ENCODE measurements at places on chromosomes 7 and 10.

GRCh38 chr10:4691776-4692175, 134.2 kb upstream of the AKR1E2 start:
- no peak for DNase-seq

DNA sequence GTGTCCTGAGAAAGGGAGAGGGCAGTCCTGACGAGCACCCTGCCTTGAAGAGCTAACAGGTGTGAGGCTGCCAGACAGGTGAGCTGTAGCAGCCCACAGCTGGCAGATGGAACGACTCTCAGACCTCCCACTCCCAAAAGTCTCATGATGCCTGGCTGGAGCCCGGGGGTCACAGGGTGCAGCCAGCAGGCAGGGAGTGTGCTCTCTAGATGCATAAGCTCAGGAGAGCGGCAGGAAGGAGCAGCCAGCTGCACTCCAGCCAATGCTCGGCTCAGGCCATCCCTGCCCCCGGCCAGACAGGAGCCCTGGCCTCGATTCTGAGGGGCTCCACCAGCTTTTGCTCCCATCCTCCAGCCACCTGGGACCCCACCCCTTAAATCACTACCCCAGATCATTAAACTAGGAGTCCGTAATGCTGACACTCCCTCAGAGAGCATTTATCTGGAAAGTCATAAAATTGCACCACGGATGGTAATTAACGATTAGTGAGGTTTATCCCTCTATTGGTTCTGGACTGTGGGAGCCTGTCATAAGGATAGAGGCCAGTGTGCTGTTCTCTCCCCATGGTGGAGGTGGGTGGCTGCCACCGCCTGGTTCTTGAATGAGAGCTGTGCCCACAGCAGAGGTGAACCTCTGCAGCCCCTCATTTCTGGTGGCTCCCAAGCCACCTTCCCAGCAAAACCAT, 63.5 kb upstream of the ZMIZ1 start:
- no peak for DNase-seq

- no peak for DNase-seq
Measured at GRCh38 chr7:143394777-143395176, 13.6 kb downstream of the ZYX start.

DNA sequence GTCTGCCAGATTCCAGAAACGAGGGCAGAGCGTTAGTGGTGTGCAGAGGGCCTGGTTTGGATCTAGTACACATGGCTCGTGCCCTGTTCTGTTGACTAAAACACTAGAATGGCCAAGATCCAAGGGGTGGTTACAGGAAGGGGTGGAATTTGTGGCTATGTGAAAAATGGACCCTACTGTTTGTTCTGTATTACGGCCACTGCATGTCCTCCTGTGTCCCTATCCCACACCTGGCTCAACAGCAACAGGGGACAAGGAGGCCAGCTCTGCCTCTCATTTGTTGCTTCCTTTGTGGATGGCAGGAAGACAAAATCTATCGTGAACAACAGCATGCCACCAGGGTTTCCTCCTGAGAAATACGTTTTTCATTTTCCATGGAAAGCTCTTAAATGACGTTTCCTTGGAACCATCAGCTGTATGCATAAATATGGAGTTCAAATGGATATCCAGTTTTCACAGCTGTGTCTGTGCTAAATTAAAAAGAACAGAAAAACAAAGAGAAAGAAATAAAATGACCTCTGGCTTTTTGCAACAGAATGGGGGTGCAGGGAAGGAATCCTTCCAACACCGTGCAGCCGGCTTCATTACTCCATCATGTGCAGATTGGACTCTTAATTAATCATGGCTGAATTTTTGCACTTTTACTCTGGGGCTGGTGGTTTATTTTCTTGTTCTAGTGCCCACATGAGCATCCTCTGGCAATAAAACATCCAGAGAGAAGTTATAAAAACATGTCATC, 318.9 kb downstream of the CXCL12 start:
- DNase-seq, result no peak

- DNase-seq, result no peak
Measured at GRCh38 chr7:103793614-103794013, 195.8 kb downstream of the RELN start.

DNA sequence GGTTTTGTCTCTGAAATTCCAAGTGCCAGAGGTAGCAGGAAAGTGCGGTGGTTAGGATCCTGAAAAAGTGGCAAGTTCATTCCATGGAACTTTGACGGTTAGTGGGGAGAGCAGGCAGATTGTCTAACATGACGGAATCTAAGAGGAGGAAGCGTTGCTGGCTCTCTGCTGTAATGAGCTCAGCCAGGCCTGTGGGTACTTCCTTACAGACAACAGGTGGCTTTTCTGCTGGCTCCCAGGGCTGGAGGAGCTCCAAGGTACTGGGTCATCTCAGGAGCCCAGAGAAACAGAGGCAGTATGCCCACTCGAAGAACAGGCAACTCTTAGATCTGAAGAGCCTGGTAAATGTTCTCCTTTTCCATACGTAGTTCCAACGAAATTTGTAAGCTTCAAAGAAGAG, 3.1 kb upstream of the AIFM2 start:
- no peak for DNase-seq

DNA sequence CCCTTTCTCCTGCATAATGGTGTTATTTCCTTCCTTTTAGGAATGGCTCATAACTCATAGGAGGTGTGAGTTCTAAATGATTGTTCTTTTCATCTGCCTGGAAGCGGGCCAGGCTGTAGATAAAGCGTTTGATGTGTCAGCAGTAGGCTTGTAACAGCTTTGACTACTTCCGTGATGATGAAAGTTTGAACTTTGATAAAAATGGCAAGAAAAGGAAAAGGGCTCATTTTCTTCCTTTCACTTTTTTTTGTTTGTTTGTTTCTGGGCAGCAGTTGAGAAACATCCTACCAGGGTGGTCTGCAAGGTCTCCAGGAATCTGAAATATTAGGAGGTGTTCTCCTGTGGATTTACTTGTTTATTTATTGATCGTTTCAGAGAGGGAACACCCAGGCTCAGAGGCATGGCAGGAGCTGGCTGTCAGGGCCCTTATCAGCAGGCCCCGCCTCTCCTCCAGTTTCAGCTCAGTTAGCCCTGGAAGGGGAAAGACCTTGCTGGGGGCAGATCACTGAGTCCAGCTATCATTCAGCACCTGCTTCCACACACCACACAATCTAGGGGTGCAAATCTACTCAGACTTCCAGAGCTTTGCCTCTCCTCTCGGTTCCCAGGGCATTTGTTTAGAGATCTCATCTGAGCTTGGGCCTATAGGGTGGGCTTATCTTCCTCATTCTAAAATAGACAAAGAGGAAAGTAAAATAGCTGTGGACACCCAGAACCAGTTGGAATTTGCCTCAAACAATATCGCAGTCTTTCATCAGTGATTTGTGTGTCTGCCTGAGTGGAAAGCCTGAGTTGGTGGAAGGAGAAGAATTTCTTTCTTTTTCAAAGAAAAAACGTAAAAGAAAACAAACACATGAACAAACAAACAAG, 130.9 kb downstream of the BMPER start:
- DNase-seq, result no peak

GRCh38 chr7:28179120-28180030, 1.2 kb downstream of the JAZF1 start:
- peak; percentile 5 for DNase-seq

GRCh38 chr7:5445981-5446594, 22.5 kb upstream of the TNRC18 start:
- DNase-seq, result no peak

- DNase-seq, result no peak
Measured at GRCh38 chr7:145735061-145735460, 381.5 kb upstream of the CNTNAP2 start.

GRCh38 chr7:115024276-115024675, 102.4 kb downstream of the MDFIC start:
- no peak for DNase-seq

DNA sequence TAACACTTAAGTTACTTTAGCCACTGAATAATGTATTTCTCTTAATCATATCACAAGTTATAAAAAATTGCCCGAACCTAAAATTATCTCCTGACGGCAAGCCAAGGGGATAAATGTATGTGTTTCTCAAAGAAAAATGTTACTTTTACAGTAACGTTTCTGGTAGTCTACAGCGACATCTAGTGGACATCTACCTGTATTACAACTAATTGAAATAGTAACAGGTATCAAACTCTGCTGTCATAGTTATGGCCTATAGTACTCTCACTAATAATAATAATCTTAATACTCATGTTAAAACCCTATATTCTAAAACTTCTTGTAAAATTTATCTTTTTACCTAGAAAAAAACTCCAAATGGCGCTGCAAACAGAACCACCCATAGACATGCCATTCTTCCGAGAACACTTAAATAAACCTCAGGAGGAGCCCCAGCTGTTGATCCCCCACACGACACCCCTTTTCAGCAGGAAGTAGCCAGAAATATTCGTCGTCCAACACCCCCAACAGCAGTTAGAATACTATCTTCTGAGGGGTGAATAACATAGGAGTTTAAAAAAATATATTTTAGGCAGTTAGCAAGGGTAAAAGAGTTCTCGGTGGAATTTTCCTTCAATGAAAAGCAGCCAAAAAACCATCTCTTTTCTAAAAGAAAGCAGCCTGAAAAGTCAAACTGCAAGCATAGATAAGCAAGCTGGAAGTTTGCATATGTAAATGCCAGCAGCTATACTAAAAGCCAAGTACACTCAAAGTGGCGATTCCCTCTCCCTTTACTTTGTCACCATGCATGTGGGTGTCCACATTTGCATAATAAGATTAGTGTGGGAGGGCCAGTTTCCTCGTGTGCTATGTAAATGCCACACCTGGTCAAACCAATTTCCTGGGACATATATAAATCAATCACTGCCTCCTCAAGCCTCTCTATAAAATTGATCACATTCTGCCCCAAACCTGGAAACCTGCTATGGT, 40.5 kb upstream of the ZNF107 start:
- no peak for DNase-seq

DNA sequence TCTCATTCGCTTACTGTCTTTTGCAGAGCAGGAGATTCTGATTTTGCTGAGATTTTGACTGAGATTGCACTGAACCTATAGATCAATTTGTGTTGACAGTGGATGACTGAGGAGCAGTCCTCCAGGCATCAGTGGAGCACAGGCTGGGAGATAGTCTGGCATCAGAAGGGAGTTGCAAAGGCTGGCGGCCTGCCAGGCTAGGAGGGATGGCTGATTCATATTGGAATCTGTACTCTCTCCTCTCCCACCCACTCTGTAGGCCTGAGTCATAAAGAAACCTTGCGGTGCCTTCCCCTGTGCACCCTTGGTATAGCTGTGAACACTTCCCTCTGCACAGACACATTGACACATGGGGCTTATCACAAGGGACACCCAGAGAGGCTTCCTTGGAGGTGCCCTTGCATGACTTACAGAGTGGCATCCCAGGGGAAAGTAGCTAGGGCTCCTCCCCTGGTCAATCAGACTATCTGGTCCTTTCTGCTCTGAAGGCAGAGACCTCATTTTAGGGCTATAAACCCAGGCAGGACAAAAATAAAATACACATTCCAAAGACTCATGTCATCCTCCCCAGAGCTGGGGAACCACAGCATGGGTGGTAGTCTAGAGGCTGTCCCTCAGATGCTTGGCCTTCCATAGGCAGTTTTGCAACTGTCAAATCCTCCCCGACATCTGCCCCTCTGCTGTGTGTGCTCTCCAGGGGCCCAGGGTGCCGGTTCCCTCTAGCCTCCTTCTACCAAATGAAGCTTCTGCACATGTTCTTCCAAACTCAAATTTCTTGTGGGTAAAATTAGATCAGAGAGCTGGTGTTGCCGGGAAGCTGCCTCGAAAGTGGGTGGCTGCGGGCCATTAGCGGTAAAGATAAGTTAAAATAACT, 37.4 kb upstream of the EEPD1 start:
- DNase-seq, result no peak

GRCh38 chr7:42952328-42952727, 20.2 kb downstream of the MRPL32 start:
- no peak for DNase-seq

GRCh38 chr7:79453558-79454360, at the start of gene MAGI2:
Gene MAGI2 (minus strand): TSS chr7:79453667. CDS start chr7:79453320, 347 bp downstream.
- peak; percentile 3 for DNase-seq

GRCh38 chr10:12547301-12547771, 198.0 kb downstream of the CAMK1D start:
- DNase-seq, result no peak

- no peak for DNase-seq
Measured at GRCh38 chr7:43462836-43463235, 120.1 kb upstream of the STK17A start.

- DNase-seq, result no peak
Measured at GRCh38 chr10:116143673-116144222, 129.3 kb downstream of the GFRA1 start.

- DNase-seq, result no peak
Measured at GRCh38 chr7:76069238-76069638, 21.3 kb downstream of the MDH2 start.

DNA sequence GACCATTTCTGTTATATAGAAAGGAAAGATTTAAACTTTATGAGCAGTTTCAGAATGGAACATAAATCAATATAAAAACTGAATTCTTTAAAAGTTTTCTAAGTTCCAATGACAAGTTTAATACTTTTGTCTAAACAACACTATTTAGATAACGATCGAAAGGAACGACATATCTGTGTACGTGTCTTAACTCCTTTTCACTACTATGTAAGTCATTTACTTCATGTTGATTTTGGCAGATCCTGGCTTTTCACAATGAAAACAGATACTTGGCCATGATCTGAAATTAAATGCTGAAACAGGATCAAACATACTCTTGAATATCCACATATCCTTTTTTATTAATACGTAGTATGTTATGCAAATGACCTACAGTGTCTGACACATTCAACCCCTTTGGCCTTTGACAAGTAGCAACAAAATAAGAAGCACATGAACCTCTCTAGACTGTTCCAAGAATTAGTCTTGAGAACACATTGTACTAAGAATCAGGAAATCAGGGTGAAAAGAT, 41.9 kb downstream of the RNLS start:
- no peak for DNase-seq

DNA sequence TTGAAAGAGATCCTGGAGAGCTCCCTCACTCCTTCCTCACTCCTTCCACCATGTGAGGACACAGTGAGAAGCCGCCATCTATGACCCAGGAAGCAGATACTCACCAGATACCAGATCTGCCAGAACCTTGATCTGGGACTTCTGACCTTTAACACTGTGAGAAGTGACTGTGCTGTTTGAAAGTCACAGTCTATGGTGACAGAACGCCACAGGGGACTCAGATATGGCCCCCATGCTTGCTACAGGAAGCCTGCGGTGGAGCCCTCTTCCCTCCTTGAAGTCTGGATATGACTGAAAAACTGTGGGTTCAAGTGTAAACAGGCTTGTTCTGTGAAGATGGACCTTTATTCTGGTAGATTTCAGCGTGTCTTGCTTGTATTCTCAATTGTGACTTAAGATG, 297.8 kb downstream of the KLF6 start:
- no peak for DNase-seq

DNA sequence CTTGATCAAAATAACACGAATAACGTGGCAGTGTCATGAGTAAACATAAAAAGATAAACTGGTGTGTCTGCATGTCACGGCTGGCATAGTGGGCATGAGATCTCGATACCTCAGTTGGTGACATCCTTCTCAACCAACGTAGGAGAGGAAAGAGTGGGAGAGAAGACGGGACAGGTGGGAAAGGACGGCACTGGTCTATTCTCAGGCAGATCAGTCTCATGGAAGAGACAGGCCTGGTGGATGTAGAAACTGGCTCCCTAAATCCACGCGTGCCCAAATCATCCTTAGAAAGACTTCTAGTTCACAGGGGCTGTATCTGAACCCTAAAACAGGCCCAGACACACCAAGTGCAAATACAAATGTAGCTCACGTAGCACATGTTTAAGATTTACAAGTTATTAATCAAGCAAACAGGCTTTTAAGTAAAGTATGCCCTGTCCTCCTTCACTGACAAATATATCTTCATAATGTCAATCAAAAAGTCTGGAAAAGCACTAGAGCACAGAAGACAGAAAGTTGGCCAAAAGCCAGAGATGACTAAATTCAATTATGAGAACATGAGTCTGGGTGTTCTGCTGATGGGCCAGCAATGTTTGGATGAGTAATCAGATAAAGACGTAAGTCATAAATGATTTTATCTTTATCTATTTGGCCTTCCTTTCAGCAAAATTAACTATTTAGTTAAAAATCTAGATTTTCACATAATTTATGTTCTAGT, 56.3 kb downstream of the SFMBT2 start:
- DNase-seq, result no peak

Measured in esophagus squamous epithelium (tissue), 5 donors.